Astrocyte (in vitro differentiated cells and primary cell): ENCODE measurements at places on chromosomes 3 and 15. TPM values are rescaled to one million over a fixed set of nuclear protein-coding genes. Genes with fewer than 3 reads are reported as not detected.

- no peak overlapping the region for H3K27ac ChIP-seq
- no peak overlapping the region for H3K4me3 ChIP-seq
- H3K36me3 ChIP-seq = peaks cover 3% of the 10 kb centered on the region
- H3K4me1 ChIP-seq = peaks cover 61% of the 10 kb centered on the region
- no peaks in the 10 kb centered on the region for H3K27me3 ChIP-seq
- no peak for DNase-seq
These were observed 5.2 kb downstream of the GNAI2 start for GRCh38 chr3:50241163-50241562.

- no peak overlapping the region for H3K4me3 ChIP-seq
- no peak for DNase-seq
- H3K27me3 ChIP-seq = no peaks in the 10 kb centered on the region
- H3K4me1 ChIP-seq = peaks cover 22% of the 10 kb centered on the region
- H3K36me3 ChIP-seq = no peaks in the 10 kb centered on the region
- no peak overlapping the region for H3K27ac ChIP-seq
These were observed 172.9 kb upstream of the BCL6 start for GRCh38 chr3:187918081-187918644.

- H3K36me3 ChIP-seq = no peaks in the 10 kb centered on the region
- H3K27me3 ChIP-seq = no peaks in the 10 kb centered on the region
- no peak overlapping the region for H3K27ac ChIP-seq
- peaks cover 3% of the 10 kb centered on the region for H3K4me1 ChIP-seq
- H3K4me3 ChIP-seq = no peak overlapping the region
These were observed 98.5 kb upstream of the UMPS start for GRCh38 chr3:124631727-124632126.

GRCh38 chr3:167653760-167654159, at the start of gene WDR49:
Gene WDR49 (minus strand): TSS chr3:167653942. CDS start chr3:167653425, 517 bp downstream.
- no peaks in the 10 kb centered on the region for H3K4me1 ChIP-seq
- no peak within 1 kb of the TSS for H3K27ac ChIP-seq

DNA sequence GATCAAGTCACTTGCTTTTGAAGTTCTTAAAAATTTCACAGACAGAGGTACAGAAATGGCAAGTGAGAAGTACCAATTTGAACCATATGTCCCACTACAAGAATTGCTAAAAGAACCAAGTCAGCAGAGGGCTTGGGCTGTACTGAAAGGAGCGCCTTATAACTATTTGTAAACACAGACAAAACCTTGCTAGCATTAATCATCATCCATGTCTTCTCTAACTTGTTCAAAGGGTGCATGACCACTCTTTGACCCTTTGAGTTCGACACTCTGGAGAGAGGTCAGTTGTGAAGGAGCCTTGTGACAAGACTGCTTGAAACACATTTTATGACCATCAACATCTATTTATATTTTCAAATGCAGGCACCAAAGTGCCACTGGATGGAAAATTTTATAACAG, 191.7 kb downstream of the PDZRN3 start:
- no peak overlapping the region for H3K27ac ChIP-seq
- no peak for DNase-seq
- no peaks in the 10 kb centered on the region for H3K4me1 ChIP-seq
- H3K27me3 ChIP-seq = peaks cover 3% of the 10 kb centered on the region

- H3K27me3 ChIP-seq = no peaks in the 10 kb centered on the region
- H3K4me1 ChIP-seq = peaks cover 7% of the 10 kb centered on the region
- no peak overlapping the region for H3K27ac ChIP-seq
- no peak for DNase-seq
These were observed 34.1 kb downstream of the PBRM1 start for GRCh38 chr3:52651592-52651991.

CLEC3B gene
- 0.32 TPM in 1 of 2 replicates, not detected in the other for total RNA-seq

SLC2A2 gene
- not detected in 2 replicates for total RNA-seq

TNFAIP8L3 gene
- total RNA-seq = 1.1 and 1.8 TPM in 2 replicates

DNAH12 gene
- 0.23 and 0.36 TPM in 2 replicates for total RNA-seq

ATG3 gene
- total RNA-seq = 45.4 and 46.2 TPM in 2 replicates
